ENCODE measurements at places on chromosomes 12 and 14.

DNA sequence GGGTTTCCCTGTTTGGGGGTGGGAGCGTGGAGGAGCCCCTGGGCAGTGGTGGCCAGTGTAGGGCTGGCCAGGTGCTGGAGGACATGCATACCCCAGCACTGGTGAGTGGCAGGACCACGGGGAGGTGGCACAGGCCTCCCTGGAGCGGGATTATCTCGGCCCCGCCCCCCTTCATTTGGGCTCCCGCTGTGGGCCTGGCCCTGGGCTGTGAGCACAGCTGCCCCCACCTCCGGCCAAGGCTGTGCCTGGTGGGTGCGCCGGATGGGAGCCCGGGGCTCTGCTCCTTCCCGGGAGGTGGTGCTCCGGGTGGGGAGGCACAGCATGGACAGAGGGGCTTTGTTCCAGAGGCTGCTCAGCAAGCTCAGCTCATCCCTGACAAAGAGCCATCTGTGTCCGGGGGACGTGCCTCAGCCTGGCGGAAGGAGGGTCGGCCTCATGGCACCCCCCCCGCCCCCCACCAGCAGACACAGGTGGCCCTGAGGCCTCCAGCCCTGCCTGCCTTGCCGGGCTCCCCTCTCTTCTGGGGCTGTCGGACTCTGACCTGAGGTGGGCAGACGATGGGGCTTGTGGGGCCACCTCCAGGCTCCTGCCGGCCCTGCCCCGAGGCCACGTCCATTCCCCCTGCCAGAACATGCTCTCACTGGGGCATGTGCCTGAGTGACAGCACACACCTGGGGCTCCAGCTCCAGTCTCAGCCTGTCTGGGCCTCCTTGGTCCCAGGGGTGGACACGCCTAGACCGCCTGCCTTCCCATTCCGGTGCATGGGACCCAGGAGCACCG is 8.4 kb downstream of the TEDC1 start:
- DNase-seq: no peak

- DNase-seq: no peak
These were observed 20.5 kb upstream of the TESC start for GRCh38 chr12:117119592-117120198.

- no peak for DNase-seq
These were observed 129.1 kb downstream of the NTF3 start for GRCh38 chr12:5561057-5561456.

DNA sequence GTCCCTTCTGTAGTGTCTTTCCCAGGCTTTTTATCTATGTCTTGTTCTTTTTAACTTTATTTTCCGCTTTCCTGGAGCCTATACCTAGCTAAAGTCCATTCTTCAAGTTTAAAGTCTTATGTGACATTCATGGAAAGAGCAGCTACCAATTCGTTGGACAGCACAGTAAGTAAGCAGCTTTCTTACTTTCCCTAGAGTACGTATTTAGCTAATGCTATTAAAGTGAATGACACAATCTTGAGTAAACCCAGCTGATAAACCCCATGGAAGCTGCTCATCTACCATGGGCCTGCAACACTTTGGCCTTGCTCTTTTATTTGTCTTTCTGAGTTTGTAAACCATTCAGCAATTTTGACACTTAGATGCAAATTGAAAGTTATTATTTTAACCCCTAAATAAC is 30.0 kb downstream of the ALX1 start:
- no peak for DNase-seq

DNA sequence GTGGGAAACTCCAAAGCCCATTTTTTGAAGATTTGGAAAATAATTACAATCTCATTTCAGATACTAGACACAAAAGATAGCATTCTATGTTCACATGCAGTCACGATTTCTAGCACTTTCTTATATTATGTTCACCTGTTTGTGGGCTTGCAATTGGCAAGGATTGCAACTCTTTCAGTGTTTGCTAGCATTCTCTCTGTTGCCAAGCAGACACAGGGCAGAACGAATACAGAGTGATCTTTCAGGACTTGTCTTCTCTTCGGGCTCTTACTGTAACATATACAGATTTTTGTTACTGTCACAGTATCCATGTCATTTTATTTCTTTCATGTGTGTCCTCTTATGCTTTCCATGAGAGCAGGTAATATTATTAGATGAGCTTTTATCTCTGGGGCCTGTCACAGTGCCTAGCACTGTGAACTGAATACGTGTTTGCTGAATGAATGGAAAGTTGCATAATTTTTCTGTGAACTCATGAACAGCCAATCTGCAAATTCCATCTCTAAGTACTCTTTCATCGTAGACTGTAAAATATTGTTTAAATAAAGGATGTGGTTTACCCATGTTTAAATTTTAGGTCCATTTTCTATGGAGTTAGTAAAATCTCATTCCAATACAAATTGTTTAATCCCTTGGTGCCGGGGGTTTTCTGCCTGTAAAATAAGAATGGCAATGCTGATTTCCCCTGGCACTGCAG is 105.1 kb downstream of the BMP4 start:
- DNase-seq: no peak

- DNase-seq: no peak
These were observed 12.4 kb upstream of the KRT5 start for GRCh38 chr12:52532636-52533035.

GRCh38 chr14:33612197-33612505 is 338.7 kb downstream of the EGLN3 start:
- no peak for DNase-seq

- DNase-seq: no peak
These were observed 72.1 kb upstream of the ST8SIA1 start for GRCh38 chr12:22406627-22407026.

- no peak for DNase-seq
These were observed 423 bp downstream of the FGD6 start for GRCh38 chr12:95216711-95217376.

DNA sequence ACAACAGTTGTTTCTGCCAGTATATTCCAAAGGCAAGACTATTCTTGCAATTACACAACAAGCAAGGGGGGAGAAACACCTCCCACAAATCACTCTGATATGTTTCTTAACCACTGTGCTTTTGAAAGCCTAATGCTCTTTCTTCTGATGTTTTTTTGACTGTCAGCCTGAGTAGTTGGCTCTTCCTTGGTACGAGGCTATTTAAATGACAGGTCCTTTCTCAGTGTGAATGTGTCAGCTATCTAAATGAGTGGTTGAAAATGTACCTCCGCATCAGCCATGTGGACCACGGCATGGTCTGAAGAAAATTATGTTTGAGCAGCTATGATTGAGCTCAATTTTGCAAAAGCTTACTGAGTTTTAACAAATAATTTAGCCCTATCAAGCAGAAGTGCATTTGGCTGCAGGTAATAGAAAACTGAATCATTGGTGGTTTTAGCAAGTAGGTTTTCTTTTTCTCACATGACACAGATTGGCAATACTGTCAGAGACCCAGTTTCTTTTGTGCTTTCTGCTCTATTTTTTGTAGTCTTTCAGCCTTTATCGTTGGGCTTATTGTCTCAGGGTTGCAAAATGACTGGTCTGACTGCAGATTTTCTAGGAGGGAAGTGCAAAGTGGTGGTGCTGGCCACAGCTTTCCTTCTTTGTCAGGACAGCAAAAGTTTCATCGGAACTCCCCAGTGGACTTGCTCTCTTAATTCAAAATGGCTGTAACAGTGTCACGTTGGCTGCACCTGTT is 162.8 kb downstream of the RGS6 start:
- no peak for DNase-seq

GRCh38 chr12:2049604-2050540 is 2.9 kb upstream of the CACNA1C start:
- no peak for DNase-seq

GRCh38 chr12:130557886-130558765 is 158.0 kb downstream of the RIMBP2 start:
- no peak for DNase-seq

GRCh38 chr12:129068684-129069083 is 215.4 kb downstream of the GLT1D1 start:
- DNase-seq: no peak

- no peak for DNase-seq
These were observed 841.7 kb downstream of the DIO2 start for GRCh38 chr14:79369359-79370332.

GRCh38 chr12:42504049-42504448 is 85.5 kb downstream of the PRICKLE1 start:
- no peak for DNase-seq

DNA sequence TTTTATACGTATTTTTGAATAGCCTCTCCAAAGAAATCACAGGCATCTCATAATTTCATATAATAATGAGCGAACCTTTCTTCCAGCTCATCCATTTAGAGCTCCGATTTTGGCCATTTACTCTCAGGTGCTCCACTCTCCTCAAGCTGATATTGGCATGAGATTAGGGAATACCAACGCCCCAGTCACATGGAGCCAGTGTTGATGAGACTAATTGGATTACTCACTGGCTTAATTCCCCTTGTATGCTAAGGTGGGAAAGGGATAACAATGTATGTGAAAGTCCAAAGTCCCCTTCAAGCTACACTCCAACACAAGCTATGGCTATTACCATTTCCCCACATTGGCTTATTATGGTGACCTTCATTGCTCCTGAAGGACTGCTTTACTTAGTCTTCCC is 76.6 kb upstream of the NAV3 start:
- DNase-seq: no peak

DNA sequence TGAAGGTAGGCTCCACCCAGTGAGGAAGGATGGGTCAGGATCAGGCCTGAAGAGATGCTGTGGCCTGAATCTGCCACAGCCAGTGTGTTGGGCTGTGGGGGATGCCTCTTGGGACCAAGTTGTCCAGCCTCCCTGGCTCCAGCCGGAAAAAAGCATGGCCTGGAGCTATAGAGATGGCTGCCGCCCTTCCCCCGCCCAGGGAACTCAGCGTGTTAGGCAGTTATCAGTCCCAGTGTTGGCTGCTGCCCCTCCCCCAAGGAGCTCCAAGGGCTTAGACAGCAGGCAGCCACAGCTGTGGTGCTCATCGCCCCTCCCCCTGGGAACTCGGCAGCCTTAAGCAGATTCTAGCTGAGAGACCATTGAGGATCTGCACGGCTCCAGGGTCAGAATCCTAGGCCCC is 158.0 kb downstream of the CAPZA3 start:
- no peak for DNase-seq

DNA sequence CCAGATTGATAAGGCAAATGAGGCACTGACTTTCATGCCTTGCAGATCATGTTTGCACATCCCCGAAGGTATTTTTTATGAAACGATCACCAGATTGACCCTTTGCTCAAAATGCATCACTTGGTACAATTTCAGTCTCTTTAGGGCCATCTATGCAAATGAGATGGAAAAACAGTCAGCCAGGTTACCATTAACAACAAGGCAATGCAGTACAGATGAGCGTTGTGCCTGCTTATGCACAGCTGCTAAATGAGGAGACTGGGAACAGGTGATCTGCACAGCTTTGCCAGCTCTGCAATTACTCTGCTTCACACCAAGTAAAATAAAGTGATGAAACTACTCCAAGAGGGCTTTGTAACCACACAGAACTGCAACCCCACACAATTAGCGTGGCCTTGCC is 26.1 kb upstream of the PLEKHG7 start:
- DNase-seq: no peak

DNA sequence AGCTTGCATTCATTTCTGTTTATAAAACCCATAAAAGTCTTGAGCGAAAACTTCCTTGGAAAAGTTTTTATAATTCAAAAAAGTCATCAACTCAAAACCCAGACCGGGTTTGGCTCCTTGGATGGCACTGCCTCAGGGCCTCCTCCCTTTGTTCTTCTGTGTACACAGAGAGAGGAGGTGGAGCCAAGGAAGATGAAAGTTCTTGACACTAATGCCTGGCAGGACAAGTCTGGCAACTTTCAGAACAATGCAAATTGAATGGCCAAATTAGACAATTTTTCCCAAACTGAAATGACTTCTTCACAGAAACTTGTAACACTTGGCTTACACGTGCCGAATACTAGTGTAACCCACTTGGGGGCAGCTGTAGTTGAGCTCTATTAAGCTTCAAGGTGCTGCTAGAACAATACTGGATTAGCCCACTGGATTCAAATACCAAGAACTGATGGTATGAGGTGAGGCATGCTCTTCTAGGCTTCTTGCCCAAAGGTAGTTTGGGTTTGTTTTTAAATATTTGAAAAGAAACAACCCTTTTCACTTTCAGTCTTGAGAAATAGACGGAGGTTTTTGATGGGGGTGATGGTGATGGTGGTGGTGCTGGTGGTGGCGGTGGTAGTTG is 86.6 kb upstream of the FRMD6 start:
- no peak for DNase-seq

DNA sequence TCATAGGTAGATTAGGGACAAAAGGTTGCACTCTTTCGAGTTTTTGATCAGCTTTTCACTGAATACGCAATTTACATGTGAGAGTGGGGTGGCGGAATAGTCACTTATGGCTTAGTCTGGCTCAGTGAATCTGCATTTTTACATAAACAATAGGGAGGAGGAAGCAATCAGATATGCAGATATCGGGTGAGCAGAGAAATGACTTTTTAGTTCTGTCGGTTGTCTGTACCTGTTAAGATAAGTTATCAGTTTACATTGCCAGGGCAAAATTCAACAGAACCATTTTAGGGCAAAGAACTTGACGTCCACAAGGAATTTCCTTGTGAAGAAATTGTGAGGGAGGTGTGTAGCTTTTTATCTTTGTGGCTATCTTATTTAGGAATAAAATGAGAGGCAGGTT is 15.4 kb upstream of the EGLN3 start:
- DNase-seq: no peak

- no peak for DNase-seq
These were observed 279.8 kb downstream of the AKAP6 start for GRCh38 chr14:32608857-32609256.

- DNase-seq: no peak
These were observed 1.2 kb downstream of the SLC2A13 start for GRCh38 chr12:40104461-40105264.
